ENCODE measurements at places on chromosomes 12 and 14.

GRCh38 chr14:52067873-52068614 lies 815 bp downstream of the NID2 start:
- ATAC-seq: no peak

DNA sequence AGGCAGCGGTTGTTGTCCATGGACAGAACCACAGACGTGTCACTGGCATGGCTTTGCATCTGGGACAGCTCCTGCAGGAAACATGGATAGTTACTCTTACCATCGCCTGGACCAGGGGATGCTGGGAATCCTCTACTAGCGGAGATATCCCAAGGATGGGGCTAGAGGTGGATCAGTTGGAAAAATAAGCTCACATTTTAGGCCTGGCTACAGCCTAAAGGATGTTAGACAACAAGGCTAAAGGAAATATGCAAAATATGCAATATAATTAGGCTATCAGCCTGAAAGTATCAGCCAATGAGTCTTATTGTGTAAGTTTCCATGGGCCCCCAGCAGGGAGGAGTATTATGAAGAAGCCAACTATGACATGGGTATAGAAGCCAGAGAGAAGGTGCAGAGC lies 5.0 kb downstream of the KRT76 start:
- ATAC-seq: no peak

- ATAC-seq: no peak
Observed at GRCh38 chr12:72974954-72975555, 702.9 kb downstream of the TRHDE start.

DNA sequence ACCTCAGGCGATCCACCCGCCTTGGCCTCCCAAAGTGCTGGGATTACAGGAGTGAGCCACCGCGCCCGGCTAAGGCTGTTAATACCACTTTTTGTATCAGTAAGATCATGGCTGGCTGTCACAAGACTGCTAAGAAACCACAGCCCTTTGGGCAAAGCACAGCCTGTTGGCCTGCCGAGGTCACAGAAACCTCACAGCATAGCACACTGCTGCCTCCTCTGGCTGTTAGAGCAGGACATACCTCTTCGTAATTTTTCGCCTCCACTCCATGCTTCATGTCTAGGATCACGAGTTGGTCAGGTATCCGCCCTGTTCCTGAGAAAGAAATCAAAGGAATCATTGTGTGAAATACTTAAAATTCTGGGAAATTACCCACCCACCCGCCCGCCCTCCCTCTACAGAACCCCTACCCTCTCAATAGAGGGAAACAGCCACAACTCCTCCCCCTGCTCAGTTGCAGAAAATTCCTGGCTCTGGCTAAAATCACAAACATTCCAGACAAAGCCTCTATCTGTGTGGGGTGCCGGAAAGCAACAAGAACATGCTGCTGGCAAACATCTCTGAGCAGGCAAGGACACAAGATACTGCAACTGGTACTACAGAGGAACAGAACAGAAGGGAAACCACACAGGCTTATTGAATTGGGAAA lies 20.7 kb upstream of the NEK9 start:
- ATAC-seq: peak; percentile 56

- ATAC-seq: no peak
Observed at GRCh38 chr12:15116086-15116485, 105.1 kb downstream of the RERG start.
